ENCODE measurements at places on chromosomes 2 and 18.

DNA sequence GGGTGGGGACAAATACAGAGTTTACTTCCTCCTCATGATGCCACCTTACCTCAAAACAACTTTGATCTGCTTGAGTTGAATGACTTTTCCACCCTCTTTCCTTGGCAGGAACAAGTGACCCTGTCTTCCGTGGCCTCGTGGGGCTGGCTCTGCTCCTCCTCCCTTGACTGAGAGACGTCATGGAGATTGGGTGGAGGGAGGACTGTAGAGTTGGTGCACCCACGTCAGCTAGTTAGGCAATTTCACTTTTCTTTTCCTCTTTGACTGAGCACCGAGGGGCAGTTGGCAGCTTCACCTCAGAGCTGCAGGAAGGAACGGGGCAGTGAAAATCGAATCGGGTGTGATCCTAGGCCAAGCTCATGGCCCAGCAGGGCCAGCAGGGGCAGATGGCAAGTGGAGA is at the start of gene SP140:
Gene SP140, plus strand, starts transcription at position 251 of the 400 bp plus-strand sequence. Its CDS starts 109 bp downstream, at position 360.
- DNase-seq = no peak

GRCh38 chr18:31716362-31716761 is 32.0 kb upstream of the B4GALT6 start:
- DNase-seq = no peak

DNA sequence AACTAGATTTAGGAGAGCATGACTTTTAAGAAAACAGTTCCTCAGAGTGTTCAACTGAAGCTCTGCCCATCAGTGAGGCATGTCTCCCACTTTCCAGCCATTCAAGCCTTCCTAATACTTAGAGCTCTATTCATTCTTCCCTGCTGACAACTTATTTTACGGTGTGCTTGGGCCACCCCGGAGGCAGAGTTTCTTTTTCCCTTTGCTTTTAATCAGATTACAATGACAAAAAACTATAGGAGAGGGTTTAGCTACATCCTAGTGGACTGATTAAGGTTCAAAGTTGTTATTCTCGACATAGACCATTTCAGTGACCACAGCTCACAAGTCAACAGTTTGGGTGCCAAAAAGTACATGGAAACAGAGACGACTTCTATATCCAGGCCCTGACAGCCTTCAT is 167.8 kb upstream of the TRIB2 start:
- DNase-seq = no peak

GRCh38 chr2:120798567-120799247 is 63.0 kb downstream of the GLI2 start:
- DNase-seq = no peak

DNA sequence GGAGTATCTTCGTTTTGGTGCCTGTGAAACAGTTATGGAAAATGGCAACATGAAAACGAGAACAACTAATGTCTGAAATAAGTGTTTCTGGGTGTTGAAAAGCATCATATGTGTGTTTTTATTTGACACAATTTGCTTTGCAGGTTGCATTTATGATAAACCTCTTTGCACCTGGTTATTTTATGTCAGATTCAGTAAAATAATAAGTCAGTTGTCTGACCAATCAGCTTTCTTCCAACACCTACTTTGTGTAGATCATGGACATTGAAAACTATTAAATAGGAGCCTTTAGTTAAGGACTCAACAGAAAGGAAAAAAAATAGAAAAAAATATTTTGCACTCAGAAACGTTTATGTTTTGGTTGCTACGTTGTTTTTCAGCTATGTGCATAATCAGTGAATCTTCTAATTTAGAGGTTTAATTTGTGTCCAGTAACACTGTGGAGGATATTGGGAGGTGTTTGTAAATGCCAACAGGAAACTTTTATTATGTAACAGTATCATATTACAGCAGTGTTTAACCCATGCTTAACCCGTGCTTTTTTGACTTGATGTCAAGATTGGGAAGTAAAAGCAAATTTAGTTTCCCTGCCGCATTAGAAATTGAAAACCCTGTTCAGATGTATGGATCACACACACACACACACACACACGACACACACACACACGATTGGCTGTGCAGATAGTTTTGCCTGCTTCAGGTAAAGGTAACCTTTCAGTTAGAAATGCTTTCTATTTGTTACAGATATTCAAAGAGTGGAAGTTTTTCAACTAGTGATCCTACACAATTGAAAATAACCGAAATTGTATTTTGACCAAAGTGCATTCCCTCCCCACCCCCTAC is 2.6 kb downstream of the PKP4 start:
- DNase-seq = no peak

GRCh38 chr18:28174181-28174905 is 2.6 kb downstream of the CDH2 start:
- no peak for DNase-seq

DNA sequence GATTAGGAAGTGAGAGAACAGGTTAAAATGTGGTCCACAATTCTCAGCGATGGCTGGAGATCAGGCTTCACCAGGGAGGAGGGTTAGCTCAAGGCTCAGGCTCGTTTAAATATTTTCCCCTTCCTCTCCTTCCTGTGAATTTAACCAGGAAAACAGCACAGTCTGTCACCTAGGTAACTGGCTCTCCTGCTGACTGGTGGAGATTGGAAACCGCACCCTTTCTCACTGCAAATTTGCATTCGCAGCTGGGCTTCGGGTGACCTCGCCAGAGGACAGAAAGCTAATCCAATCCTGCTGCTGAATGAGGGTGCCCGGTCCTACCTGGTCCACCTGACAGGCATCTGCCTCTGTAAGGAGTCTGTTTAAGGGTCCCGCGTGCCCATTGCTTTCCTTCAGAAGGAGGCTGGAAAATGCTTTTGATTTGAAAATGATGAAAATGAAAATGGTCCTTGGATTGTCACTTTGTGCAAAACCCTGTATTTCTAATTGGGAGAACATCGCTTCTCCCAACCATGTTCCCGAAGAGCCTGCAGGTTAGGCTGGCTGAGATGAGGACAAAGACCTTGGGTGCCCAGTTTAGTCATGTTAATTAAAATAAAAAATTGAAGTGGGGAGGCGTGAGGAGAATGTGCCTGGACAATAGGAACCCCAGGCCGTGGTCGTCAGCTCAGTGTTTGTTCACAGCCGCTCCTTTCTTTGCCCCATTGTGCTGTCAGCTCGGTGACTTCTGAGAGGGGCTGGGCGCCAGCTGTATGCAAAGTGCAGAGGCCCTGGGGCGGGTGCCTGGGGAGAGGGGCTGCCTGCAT is 43.4 kb upstream of the MTCL1 start:
- peak; percentile 19 for DNase-seq

DNA sequence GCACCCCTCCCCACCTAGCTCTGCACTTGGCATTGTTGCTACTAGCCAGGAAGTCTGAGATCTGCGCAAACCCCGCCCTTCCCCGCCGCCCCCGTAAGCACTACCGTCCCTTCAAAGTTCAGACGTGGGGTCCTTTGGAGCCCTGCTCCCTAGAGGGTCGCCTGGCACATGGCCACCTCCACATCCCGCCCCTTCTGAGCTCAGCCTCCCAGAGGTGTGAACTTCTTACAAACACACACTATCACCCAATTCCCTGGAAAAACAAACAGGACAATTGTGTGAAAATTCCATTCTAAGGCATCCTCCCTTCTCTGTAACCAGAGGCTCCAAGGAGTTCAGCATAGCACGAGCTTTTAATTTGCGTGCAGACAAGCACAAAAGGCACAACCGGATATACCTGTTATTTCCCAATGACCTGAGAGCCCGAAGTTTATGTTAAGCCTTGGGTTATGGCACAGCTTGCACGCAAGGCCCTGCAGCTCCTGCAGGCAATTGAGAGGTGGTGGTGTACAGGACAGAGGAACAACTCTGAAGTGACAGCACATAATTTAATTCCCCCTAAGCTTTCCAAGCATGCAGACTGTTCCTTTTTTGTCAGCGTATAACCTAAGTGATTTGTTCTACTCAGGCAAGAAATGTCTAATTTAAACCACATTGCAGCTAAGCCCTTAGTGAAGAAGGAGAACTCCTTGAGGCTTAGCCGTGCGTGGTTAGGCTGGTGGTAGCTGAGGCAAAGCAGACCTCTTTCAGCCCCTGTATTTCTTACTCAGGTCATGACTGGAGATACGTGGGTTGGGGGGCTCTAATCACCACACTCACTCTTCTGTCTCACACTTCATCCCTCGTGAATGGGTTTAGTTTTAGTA is 20.3 kb upstream of the CYP1B1 start:
- peak; percentile 79 for DNase-seq

- no peak for DNase-seq
Observed at GRCh38 chr2:241812730-241813643, 4.0 kb downstream of the NEU4 start.

DNA sequence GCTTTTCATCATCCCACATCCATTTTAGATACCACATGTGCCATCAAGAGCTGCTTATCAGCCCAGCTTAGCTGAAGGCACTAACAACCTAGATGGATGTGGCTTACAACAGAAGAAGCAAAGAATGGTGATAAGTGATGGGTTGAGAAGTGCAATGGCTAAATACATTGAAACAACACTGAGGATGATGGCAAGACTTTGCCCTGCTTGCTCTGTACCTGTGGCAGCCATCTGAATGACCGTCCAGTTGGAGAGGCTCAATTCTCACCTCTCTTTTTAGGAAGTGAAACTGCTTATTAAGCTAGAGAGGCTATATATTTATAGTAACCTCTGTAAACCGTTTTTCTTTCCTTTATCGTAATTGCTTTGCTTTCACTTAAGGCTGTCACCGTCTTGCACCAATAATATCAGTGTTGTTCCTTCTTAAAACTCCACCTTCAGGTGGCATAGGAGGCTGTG is 5.7 kb downstream of the GPATCH11 start:
- DNase-seq = no peak

Data from amniotic epithelial cell (primary cell).